ENCODE measurements at places on chromosomes 2 and 18.

GRCh38 chr2:212254339-212254738 lies 284.3 kb downstream of the ERBB4 start:
- DNase-seq: no peak

GRCh38 chr18:44715245-44715644 lies 34.6 kb downstream of the SETBP1 start:
- peak; percentile 5 for DNase-seq

DNA sequence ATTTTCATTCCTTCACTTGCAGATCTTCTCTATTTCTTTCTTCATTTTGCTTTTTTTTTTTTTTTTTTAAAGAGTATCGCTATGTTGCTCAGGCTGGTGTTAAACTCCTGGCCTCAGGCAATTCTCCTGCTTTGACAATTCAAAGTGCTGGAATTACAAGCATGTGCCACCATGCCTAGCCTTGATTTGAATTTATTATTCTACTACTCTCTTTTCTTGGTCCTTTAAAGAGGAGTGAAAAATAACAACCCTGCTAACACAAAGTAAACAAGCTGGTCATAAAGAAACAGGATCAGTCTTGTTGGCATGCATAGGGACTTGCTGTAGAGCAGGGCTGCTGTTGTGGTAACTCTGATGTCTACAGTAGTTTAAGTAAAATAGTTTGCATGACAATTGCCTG lies 1615.3 kb upstream of the ZEB2 start:
- DNase-seq: peak; percentile 14

GRCh38 chr2:240648650-240649275 lies 23.5 kb downstream of the GPR35 start:
- DNase-seq: no peak

- no peak for DNase-seq
These were observed 145.2 kb downstream of the MGAT5 start for GRCh38 chr2:134399096-134399495.

- no peak for DNase-seq
These were observed 3.7 kb upstream of the MEIS1 start for GRCh38 chr2:66431274-66431642.

DNA sequence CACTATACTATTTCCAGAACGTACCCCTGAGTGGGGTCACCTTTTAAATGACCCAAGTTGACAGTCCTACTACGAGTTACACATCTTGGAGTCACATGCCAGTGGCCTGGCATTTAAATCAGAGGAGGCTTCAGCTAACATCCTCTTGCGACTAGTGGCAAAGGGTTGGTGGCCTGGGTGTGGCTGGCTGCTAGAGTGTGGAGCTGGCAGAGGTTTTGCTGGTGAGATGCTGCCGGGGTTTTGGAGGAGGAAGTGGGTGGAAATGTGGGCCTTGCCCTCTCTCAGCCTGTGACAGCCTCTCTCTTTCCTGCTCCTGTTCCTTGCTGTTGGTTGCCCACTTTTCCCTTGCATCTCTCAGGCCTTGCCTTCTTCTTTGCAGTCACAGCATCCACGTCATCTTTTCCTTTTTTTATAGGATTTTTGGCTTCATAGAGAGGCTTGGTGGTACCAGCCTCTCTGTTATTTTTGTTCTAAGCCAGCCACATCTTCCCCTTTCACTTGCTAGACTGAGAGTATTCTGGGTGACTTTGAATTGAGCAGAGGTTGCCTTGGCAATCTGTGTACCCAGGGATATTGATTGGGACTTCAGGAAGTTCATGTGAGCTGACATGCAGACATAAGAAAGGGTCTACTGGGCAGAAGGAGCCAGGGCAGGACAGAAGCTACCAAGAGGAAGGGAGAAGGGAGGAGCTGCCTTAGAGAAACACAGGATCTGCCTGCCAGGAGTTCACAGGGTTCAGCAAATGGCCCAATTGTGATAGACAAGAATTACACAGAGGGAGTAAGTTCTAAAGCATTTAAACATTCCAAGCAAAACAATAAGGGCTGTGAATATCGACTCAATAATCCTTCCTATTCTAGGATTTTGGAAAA lies 55.4 kb downstream of the CDC42EP3 start:
- DNase-seq: no peak

DNA sequence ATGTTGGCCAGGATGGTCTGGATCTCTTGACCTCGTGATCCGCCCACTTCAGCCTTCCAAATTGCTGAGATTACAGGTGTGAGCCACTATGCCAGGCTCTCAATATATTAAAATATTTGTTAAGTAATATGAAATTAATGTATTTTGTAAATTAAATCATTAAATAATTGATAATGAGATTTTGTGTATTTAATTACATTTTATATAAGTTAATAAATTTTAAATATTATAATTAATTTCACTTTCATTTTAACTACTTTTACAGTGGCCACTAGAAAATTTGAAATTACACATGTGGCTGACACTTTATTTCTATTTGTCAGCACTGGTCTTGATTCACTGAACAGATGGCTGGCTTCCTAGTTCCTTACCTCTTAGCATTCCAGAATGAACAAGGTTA lies 102.6 kb downstream of the DPP10 start:
- no peak for DNase-seq

DNA sequence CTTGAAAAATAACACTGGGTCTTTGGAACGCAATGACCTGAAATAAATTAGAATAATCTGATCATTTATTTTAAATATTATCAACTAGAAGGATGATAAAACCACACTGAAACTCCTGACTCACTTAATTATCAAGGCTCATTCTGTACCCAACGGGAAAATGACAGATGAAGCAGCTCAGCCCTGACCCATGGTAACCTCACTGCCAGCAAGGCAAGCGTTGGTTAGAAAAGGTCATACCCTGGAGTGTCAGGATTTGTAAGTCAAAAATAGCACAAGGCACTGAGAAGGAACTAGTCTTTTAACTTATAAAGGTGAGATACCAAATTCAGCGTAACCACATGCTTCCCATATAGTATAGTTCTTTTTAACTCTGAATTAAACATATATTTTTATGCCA lies 277.5 kb downstream of the ETAA1 start:
- DNase-seq: no peak

GRCh38 chr2:17171446-17172049 lies 346.7 kb downstream of the RAD51AP2 start:
- no peak for DNase-seq

DNA sequence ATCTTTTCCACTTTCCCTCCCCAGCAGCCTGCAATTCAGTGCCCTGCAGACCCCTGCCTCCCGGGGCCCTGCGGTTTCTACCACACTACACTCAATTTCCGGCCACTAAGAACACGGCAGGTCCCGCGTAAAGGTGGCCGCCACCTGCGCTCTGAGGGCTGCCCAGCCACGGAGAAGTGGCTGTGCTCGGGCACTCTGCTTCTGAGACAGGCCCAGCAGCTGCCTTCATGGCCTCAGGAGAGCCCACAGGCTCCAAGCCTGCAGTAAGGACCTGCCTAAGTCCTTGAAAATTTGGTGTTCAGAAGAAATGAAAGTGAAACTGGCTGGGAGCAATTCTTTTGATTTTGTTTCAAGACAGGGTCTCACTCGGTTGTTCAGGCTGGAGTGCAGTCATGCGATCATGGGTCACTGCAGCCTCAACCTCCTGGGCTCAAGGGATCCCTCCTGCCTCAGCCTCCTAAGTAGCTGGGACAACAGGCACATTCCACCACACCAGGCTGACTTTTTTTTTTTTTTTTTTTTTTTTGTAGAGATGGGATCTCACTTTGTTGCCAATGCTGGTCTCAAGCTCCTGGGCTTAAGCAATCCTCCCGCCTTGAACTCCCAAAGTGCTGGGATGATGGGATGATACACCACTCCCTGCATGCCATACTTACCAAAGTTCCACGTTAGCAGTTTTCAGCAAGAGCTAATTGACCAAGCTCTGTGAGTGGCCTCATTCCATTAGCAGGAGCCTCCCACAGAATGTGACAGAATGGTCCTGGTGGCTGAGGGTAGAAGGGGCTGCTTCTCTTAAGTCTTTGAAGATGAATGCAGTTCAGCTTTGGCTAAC lies 14.6 kb upstream of the ALPP start:
- no peak for DNase-seq

DNA sequence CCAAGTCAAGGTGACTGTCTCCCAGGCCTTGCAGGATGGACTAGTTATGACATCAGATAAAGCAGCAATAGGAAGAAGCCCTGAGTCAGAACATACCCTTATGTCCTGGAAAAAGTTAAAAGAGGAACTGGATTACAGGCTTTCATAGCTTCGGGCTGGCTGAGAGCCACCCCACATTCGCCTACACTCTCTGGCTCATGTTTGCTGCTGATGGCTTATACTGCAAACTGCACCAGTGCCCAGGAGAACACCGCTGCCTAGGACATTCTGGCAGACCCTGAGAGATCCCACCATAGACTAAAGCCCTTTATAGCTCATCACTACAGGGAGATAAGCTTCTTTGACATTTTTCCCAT lies 20.3 kb downstream of the SLC8A1 start:
- no peak for DNase-seq

DNA sequence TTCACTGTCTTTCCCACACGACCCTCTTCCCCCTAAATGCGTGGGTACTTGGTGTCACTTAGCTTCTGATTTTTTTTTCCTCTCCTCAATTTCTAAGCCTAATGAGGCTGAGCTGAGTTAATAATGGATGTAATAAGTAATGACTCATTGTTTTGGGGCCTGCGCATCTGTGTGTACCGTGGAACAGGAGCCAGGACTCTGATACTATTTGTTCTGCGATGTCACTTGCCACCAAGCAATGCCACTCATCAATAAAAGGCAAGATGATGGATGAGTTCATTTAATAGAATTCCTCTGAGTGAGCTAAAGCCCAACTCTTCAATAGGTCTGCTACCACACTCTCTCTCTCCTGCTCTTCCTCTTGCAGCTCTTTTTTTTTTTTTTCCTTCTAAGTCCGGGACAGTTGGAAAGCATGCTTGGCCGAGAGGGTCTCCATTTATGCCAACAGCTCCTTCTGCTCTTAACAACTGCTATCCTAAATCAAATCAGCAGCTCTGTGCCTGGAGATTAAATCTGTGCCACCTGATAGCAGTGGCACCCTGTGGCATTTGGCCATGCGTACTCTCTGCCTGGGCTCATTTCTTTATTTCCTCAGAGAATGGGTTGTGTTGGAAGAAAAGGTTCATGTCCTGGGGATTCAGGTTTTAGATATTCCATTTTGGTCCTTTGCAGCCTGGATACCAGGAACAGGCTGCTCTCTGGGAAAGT lies 1284.2 kb upstream of the PIK3C3 start:
- no peak for DNase-seq

- no peak for DNase-seq
These were observed 101.0 kb downstream of the SLC25A12 start for GRCh38 chr2:171792886-171793580.

DNA sequence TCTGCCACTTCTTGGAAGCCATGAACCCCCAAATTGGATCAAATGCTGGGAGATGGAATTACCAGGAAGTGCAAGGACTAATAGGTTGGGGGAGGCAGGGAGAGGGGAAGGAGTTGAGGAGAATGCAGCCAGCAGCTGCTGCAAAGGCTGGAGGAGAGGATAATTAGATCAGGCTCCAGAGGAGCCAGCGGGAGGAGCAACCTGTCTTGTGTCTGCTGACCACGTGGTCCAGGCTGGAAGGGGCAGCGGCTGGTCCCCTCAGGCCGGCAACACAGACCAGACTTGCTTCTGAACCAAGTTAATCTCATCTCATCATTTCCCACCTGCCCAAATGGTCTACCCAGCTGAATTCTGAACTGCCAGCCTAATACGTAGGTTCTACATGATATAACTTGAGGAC lies 68.3 kb downstream of the MRO start:
- no peak for DNase-seq

DNA sequence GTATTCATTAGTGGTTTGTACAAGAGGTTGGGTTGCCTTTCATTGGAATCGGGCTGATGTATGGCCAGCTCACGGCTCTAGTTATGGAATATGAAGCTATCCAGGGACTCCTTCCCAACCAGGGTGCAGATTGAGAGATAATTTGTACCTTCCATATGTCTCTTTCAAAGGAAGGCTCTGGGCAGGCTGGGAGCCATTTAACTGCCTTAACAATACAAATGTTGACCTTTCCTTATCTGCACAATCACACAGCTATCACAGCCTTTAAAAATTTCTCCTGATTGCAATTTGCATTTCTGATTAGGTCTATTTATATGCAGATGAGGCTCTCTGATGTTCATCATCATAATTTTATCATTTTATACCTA lies 58.7 kb downstream of the MYO3B start:
- no peak for DNase-seq

- no peak for DNase-seq
These were observed 15.3 kb downstream of the BUB1 start for GRCh38 chr2:110662560-110662959.

DNA sequence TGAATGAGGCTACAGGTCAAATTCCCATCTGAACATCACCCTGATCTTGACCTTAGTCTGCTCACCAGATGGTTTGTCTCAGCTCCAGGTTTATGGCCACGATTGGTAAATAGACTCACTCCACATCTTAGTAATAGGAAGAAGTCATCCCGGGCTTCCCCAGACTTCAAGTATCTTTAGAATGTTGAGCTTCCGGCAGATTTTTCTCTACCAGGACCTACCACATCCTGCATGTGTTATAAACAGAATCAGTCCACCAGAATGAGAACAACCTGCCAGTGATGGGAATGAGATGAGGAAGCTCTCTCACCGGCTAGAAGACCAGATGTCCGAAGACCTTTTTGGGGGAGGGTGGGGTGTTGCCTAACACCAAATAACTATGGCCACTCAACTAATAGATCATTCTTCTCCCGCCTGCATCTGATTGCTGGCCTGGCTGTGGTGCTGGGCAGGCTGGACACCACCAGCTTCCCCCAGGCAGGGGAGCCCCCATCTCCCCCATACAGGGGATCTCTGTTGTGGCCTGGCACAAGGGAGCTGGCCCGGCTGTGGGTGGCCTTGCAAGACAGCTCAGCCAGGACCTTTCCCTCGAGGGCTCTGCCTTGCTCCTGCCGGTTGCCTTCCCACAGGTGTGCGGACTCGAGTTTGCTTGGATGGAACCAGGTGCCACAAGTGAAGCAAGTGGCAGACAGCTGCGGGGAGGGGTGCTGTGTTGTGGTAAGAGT lies 88.5 kb downstream of the SH3RF3 start:
- no peak for DNase-seq

GRCh38 chr18:50080932-50081560 lies 113.9 kb downstream of the MYO5B start:
- DNase-seq: no peak

DNA sequence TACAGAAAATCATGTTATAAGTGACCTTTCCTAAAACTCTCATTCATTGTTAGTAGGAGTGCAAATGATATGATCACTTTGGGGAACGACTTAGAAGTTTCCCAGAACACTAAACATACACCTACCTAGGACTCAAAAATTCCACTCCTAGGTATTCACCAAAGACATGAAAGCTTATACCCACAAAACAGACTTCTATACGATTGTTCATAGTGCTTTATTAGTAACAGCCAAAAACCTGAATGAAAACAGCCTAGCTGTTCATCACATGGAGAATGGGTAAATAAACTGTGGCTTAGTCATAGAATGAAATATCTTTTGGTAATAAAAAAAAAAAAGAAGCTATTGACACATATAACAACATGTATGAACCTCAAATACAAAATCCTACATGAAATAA lies 8.8 kb downstream of the NOL10 start:
- DNase-seq: no peak
